ENCODE measurements at places on chromosomes 7 and 10.

DNA sequence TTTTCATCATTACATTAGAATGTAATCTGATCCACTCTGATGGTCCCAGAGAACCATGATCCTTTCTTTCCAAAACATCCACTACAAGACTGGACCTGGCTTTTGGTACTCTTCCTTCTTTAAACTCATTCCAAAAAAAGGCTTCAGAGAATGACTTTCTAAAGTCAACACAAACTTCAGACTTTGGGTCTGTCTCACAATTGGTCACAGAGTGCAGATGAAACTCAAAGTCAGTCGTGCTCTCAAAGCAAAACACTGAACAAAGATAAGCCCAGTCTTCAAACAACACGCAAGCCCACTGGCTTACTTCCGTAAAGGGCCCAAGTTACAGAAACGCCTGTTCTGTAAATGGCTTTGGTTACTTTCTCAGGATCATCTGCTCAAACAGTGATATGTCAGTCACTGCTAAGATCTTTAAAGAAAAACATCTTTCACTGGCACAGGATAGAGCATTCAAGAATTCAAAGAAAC lies 250.9 kb upstream of the MKLN1 start:
- no peak for ATAC-seq

DNA sequence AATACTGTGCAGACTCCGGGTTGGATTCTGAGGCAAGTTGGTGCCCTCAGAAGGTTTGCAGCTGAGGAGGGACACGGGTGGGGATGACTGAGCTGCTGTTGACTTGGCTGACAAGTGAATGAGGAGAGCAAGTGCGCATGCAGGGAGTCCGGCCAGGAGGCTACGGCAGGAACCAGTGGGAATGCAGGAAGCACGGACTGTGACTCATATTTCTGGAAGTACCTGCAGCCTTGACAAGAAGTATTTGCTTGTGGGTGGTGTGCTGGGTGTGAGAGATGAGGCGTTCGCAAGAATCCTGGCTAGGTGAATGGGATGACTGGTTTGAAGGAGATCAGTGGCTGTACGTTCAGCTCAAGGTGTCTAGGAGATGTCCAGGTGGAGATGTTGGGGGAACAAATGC lies 30.8 kb upstream of the FXYD4 start:
- ATAC-seq: no peak

DNA sequence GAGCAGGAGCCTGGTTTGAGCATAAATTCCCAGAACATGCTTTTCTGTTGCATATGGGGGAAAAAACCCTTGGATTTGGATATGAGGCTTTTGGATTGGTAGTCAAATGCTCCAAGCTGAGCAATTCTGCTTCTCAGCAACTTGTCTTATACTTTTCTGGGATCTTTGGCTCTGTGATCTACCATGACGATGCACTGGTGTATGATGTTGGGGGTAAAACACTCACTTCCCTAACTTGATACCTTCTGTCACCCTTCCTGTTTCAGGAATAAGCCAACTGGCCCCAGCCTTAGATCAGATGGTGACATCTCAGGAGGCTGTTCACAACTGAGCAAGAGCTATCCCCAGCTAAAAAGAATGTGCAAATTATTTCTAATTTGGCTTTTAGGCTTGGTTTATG lies 13.1 kb upstream of the CPA4 start:
- no peak for ATAC-seq

DNA sequence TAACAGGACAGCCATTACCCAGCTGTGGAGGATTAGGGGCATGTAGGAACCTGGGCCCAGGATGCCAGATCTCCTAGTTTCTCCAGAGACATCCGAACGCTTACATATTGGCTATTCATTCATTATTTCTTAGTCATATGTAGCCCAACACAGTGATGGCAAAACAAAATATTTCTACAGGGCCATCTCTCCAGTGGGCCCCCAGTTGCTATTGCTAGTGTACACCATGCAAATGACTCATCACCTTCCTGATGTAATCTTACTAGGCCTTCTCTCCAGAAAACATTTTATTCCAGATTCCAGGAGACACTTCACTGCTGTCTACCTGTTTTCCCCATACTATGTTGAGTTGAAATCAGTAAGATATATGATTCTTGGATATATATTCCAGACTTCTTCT lies 201.7 kb downstream of the PLXDC2 start:
- no peak for ATAC-seq

GRCh38 chr7:142807855-142808460 lies 37.2 kb downstream of the PRSS2 start:
- peak; percentile 27 for ATAC-seq

DNA sequence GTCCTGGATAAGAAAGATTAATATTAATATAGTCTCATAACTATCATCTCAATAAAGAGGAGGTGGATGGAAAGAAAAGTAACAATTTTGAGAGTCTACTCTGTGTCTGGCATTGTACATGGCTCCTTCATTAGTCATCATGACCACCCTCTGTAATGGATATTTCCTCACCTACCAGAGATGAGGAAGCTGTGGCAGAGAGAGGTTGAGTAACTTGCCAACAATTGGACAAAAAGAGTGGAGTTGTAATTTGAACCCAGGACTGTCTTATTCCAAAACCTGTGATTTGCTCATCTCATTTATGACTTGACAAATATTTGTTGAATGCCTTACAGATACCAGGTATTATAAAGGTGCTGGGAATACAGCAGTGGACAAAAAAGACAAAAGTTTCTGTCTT lies 2.1 kb upstream of the IDE start:
- ATAC-seq: no peak

- no peak for ATAC-seq
Measured at GRCh38 chr7:112433289-112433688, 17.0 kb upstream of the IFRD1 start.

DNA sequence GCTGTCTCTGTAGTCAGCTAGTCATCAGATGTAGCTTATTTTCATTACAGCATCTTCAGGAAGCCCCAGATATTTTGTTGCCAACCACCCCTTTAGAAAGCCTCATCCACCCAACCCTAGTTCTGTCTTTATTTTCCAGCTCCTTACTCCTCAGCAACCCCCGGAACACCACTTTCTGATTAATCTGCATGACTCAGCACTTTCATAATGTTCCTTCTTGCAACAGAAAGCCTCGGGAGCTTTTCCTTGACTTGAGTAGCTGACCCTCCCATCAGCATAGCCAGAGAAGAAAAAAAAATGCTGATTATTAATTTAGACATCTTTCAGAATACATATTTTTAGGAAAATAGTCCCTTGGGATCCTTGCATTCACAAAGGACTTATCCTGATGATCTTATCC lies 244.0 kb upstream of the CXCL12 start:
- ATAC-seq: no peak

DNA sequence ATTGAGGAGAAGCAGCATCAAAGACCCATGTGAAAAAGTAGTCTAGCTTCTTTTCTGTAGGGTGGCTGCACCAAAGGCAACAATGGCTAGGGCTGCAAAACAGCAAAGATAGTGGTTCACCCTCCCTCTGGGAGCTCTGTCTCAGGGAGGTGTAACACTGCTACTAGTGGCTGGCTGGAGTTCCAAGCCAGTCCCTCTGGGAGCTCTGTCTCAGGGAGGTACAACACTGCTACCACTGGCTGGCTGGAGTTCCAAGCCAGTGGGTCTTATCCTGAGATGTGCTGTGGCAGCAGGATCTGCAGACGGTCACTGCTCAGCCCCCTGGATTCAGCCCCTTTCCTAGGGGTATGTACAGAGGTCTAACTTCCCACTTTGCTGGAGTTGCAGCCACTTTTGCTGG lies 37.9 kb upstream of the TMEM140 start:
- ATAC-seq: no peak

- no peak for ATAC-seq
Measured at GRCh38 chr7:136976504-136977251, 108.2 kb downstream of the CHRM2 start.

DNA sequence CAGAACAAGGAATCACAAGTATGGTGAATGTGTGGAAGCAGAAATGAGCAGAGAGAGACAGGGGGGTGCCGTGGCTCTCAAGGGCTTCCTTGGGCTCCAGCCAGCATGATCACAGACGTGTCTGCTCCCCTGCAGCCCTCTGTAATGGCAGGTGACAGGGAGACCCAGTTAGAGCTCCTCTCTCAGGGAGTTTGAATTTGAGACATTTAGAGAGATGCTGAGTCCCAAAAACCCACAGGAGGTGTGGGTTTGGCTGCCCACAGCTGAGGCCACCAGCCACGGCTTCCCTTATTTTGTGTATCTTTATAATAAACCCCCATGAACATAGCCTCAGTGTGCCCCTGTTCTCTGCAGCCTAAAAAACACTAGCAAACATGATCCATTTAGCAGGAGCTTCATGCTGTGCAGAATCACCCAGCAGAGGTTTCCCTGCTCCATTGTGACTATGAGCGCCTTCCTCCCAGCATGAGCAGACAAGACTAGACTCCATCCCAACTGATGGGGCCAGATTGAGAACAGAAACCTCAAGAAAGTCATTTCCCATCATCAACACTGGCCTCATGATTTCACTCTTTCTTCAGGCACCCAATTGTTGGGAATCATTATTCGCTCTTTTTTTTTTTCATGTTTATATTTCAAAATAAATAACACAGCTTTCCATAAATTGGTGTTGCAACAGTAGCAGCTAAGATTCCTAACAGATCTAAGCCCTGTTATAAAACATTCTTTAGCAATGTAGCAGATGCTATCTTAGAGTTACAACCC lies 13.4 kb downstream of the NOD1 start:
- no peak for ATAC-seq

- no peak for ATAC-seq
Measured at GRCh38 chr10:34781711-34782110, 33.4 kb downstream of the PARD3 start.

DNA sequence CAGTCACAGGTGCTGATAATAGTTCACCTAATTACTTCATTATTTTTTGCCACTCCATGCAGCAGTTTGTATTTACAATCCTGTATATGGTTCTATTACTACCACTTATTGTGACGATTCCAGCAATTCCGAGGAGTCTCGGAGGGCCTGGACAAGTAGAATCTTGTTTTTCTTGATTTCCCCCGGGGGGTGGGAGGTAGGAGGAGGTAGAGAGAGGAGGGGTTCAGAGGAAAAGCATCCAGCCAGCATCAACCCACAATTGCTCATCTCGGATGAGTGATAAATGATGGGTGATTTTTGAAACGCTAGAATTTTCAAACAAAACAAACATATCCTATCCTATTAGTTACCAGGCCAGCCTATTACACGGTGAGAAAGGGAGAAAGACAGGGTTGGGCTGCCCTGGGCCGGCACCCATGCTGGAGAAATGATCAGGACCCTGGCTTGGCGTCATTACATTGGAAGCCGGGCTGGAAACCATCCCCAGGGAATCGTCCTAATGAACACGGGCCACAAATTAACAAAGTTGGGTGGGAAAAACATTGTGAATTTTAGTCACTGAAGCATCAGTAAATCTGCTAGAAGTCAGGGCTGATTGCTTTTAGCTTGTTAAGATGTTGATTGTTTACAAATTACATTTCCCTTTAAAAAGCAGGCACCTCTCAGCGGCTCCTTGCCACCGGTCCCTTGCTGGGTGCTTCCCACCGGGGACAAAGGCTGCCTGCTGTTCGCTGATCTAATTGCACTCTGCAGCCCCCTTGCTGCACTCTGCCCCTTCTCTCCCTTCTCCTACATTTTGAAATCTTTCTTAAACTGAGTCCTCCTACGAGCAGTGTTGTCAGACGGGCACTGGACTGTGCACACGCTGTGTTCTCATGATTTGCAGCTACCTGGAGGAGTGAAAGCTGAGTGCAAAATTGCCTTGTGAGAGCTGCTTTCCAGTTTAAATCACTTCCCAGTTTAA lies 95.5 kb downstream of the FAM204A start:
- no peak for ATAC-seq

GRCh38 chr10:133044401-133044811 lies 43.3 kb upstream of the ADGRA1 start:
- ATAC-seq: no peak

GRCh38 chr10:1596482-1597099 lies 140.7 kb downstream of the ADARB2 start:
- no peak for ATAC-seq

- no peak for ATAC-seq
Measured at GRCh38 chr10:132615341-132616169, 78.0 kb downstream of the INPP5A start.

All from activated CD4-positive, CD25-positive, alpha-beta regulatory T cell treated with anti-CD3 and anti-CD28 coated beads, Interleukin-2, amount 50 U/mL, for 24 hours (primary cell).